CD14-positive monocyte (primary cell): ENCODE measurements at places on chromosomes 11 and 22. TPM values are rescaled to one million over a fixed set of nuclear protein-coding genes. Genes with fewer than 3 reads are reported as not detected.

Gene ACTN3
- polyA plus RNA-seq: not detected

Gene MS4A2
- 0.26 TPM for polyA plus RNA-seq

- no peak for DNase-seq
Measured at GRCh38 chr22:27698813-27699212, 102.7 kb downstream of the MN1 start.

GRCh38 chr22:43860831-43861230 is 1.5 kb downstream of the SULT4A1 start:
- DNase-seq: no peak

DNA sequence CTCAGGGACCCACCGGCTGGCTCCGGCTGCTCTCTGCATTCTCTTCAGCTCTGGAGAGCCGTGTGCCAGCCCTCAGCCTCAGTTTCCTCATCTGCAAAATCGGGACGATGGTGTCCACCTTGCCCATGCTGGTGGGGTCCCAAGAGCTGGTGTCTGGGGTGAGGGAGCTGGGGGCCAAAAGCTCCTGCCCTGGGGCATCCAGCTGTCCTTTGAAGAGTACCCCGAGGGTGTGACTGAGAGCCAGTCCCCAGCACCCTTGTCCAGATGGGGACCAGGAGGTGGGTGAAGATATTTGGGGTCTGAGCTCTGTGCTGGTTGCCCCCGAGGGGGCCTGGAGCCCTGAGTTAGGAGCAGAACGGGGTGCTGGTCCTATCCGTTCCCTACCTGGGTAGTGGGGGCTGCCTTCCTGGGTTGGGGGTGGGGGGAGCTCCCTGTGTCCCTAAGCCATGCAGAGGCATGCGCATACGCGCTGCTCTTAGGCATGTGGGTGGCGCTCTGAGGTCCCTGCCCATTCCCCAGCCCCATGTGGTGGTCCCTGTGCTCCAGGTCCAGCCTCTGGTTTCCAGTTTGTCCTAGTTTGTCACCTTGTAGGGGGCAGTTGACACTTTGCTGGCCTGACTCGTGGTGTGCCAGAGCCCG is 4.9 kb downstream of the LRP5 start:
- DNase-seq: no peak

- DNase-seq: no peak
Measured at GRCh38 chr11:134120143-134120850, 51.4 kb downstream of the JAM3 start.
